ENCODE measurements at places on chromosomes 2 and 18.

DNA sequence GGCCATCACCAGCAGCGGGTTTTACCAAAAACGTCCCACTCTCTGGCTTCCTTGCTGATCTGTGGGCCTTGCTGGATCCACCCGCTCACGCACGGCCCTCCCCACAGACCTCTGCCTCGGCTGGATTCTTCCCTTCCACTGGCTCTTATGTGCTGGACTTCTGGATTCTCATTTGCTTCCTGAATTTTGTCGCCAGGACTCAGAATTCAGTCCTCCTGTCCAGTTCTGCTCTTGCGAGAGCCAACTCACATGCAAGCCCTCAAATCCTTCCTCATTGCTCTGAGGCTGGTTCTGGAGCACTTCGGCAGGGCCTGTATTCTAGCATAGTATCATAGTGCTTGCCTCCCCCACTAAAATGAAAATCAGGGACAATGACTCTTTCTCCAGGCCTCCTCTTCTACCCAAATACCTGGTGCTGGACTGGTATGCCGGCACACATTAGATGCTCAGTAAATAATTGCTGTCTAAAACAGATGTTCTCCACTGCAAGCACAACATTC, 115.5 kb downstream of the ATL2 start:
- no peak for DNase-seq

DNA sequence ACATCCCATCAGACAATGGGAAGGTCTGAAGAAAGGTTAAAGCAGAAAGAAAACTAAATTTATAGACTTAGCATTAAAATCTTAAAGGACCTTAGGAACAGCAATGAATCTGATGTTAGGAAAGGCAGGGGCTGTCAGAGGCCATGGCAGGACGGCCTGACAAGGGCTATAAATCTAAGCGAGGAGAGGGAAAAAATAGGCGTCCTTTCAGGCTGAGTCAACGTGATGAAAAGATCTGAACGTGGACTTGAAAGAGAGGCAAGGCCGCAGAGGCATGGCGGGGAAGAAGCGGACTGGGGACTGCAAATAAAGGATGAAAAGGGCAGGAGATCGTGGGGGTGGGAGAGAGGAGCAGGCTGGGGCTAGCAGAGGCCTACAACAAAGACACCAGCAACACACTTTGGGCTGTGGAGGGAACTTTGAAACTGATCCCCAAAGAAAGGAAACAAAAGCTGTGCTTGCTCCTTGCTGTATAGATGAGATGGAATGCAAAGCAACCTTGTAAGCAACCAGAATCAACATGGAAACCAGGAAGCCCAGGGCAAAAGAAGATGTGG, 145.6 kb downstream of the NRP2 start:
- no peak for DNase-seq

DNA sequence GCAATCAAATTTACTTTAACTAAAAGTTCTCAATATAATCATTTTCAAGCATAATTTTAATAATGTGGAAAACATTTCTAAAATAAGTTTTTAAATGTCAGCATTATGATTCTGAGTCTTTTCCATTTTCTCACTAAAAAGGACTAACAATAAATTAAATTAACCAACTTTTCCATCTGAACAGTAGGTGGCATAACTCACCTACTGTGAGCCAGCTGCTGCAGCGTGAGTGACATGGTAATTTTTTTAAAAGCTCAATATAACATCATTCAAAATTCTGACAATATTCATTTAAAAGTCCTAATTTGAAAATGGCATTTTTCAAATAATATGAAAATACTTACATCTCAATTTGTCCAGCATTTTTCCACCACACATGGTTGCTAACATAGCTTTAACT, 66.5 kb downstream of the DTNB start:
- no peak for DNase-seq

- DNase-seq, result no peak
Measured at GRCh38 chr2:9666306-9666705, 35.5 kb upstream of the YWHAQ start.

- no peak for DNase-seq
Measured at GRCh38 chr2:239935789-239936758, 89.1 kb downstream of the NDUFA10 start.

DNA sequence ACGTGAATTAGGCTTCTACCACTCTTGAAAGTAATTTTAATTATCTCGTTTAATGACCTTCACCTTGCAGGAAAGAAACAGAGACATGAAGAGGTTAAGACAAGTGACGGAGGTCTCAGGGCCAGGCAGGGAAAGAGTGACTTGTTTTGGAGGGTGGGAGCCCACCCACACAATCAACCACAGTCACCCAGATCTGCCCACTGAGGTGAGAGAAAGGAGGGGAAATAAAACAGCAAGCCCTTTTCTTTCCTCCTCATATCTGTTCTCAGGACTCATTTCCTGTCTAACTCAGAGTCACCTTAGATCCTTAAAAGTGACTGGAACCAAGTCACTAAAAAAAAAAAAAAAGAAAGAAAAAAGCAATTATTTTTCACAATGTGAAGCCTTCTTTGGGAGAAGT, 26.8 kb downstream of the ATP8B1 start:
- DNase-seq, result peak; percentile 9

- no peak for DNase-seq
Measured at GRCh38 chr2:200399046-200399445, 92.6 kb downstream of the SPATS2L start.

DNA sequence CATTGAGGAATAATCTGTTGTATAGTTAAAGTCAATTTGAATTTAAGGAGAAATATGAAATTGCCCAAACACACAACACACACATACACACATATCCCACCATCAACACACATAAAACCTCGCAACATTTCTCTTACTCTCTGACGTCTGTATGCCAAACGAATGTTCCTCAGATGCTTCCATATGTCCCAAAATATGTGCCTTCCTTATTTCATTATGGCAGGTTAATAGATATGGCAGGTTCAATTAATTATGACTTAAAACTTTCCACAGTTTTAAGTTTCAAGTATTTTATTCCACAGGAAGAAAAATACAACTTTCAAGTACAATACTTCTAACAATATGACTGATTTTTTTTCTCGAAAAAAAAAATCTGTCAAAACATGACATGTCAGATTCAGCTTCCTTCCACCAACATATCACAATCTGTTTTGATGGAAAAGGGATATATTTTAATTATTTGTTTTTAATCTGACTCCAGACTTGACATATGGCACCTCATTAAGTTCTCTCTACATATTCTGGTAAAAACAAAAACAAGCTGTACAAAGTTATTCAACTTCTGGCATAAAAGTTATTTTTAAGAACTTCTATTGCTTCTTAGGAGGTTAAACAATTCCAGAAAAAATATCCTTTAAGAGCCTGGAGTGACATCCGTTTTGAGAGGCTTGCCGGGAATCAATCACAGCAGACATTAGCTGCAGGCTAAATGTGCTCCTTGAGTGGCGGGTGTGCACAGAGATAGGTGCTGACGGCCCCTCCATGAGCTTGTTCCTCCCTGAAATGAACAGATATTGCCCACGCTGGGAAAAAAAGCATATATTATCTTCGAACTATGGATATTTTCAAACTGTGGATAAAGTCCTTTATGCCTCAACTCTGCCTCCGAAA, 812.7 kb downstream of the DCDC2C start:
- no peak for DNase-seq

GRCh38 chr18:79476031-79476917, 80.5 kb downstream of the NFATC1 start:
- no peak for DNase-seq

DNA sequence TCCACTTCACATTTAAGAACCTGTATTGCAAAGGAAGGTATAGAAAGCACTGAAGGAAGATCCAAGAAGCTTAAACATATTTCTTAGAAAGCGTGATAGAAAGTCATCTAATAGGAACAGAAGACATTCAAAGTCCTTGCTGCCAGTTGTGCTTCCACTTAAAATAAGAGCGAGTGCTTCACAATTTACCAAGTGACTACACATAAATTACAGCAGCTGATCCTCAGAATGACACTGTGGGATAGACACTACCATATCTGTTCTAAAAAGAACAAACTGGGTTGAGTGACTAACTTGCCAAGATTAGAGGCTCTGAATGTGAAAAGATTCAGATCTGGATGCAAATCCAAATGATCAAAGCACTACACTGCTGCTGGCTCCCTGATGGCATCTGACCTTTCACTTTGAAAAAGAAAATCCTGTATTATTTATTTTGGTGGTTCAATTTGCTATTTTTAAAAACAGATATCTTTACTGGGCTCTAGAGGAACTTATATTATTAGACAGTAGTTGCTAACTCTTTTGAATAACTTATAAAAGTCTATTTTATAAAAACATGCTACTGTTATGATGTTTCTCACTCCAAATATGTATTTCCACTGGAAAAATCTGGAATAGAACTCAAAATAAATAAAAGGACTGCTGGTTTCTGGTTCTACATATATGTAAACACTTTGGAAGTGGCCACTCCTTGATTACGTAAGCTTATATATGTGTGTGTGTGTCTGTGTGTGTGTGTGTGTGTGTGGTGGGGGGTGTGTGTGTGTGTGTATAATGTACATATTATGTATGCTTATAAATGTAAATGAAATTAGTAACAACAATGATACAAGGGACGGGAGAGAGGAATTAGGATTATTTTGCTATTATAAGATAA, 57.4 kb downstream of the KIDINS220 start:
- no peak for DNase-seq

GRCh38 chr2:224816816-224817215, 100.7 kb upstream of the CCDC195 start:
- no peak for DNase-seq
